Activated CD8-positive, alpha-beta memory T cell treated with anti-CD3 and anti-CD28 coated beads, Interleukin-2, amount 10 ng/mL, durations not matched to agents 7 days and 5 days (primary cell): ENCODE measurements at places on chromosomes 3 and 15. TPM values are rescaled to one million over a fixed set of nuclear protein-coding genes. Genes with fewer than 3 reads are reported as not detected.

Gene POLR2H
- 84.3 TPM for total RNA-seq

Gene ACTC1
- total RNA-seq, result not detected

Gene FGF12
- not detected for total RNA-seq

Gene RLBP1
- total RNA-seq, result not detected

Gene TUSC7
- total RNA-seq, result not detected

Gene ALDH1A2
- total RNA-seq, result 0.82 TPM

DNA sequence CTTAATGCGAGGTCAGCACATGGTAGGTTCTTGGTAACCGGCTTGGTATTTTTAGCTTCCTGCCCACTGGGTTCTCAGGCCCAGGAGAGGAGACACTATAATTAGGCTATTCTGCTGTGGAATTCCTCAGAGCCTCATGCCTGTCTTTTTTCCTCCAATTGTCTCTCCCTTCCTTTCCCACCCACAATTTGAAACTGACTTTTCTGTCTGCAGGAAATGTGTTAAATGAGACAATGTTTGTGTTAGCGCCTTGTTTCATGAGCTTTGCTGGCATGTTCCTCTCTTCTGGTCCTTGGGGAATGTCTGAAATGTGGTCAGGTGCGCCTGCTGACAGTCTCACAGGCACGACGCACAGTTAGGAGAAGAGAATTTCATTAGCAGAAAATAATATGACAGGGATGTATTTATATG is 223.6 kb upstream of the CTNNB1 start:
- no peak for DNase-seq

GRCh38 chr3:166420071-166420470 is 582.8 kb upstream of the BCHE start:
- DNase-seq, result no peak

DNA sequence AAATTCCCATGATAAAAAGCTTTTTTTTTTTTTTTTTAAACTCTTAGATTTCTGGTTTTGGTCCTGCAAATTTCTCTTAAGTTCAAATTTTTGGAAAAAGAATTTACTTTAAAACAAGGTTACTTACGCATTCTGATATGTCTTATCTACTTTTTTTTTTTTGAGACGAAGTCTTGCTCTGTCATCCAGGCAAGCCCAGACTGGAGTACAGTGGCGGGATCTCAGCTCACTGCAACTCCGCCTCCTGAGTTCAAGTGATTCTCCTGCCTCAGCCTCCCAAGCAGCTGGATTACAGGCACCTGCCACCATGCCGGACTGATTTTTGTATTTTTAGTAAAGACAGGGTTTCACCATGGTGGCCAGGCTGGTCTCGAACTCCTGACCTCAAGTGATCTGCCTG is 83.2 kb downstream of the RASA2 start:
- DNase-seq, result no peak

- DNase-seq, result peak; percentile 71
Observed at GRCh38 chr15:44882499-44882968, 74.0 kb upstream of the TERB2 start.

DNA sequence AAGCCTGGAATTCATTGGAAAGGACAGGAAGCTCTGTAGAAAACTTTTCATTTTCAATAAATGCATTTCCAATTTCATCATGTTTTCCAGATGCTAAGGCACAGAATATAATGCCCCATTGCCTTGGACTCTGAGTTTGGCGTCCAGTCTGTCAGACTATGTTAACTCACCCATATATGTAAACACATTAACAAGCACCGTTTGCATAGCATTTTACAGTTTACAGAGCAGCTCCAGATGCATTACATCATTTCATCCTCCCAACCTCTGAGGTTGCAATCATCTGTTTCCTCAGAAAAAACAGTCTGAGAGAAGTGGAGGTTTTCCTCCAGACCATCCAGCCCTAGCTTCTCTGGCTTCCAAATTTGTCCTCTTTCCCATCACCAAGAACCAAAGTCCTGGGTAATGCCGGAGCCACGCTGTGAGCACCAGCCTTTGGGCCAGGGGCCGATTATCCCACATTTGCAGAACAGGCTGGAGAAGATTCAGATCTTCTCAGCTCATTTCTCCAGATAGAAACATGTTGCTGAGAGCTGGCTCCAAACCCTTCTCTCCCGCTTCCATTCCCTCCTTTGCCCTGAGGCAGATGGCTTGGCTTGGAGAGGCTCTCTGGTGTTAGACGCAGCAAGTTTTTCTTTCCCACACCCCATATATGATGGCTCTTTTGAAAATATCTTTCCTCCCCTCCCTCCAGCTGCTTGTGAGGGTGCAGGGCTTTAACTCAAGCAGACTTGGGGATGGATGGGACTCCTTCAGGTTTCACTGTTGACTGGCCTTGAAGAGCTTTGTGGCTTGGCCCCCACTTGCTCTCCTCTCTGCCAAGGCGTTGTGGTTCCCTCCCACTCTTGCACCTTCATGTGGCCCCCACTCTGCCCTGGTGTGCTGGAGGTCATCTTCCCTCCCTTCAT is 26.0 kb downstream of the CYP19A1 start:
- DNase-seq, result no peak

- no peak for DNase-seq
Observed at GRCh38 chr15:90564051-90564450, 34.3 kb downstream of the CRTC3 start.

GRCh38 chr3:177438596-177439220 is 241.4 kb upstream of the TBL1XR1 start:
- DNase-seq, result no peak

GRCh38 chr15:30042556-30042955 is 40.2 kb upstream of the GOLGA8J start:
- DNase-seq, result no peak

DNA sequence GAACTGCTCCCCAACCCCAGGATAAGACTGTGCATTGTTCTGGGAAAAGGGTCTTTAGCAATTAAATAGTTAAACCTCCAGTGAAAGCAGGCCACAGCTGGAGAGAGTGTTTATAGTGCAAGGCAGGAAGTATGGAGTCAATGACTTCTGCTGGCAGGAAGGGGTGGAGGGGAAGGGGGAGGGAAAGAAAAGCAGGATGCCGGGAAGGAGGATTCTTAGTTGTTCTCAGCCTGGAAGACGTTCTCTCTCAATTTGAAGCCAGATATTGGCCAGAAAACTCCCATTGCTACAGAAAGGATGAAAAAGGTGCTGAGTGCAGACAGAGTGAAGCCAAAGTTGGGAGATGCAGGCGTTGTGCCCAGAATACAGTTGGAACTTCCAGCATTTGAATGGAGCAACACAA is 35.7 kb upstream of the ACTL6A start:
- DNase-seq, result no peak

GRCh38 chr3:157125101-157125500 is 34.8 kb downstream of the CCNL1 start:
- DNase-seq, result no peak
